ENCODE measurements at places on chromosomes 2 and 18.

DNA sequence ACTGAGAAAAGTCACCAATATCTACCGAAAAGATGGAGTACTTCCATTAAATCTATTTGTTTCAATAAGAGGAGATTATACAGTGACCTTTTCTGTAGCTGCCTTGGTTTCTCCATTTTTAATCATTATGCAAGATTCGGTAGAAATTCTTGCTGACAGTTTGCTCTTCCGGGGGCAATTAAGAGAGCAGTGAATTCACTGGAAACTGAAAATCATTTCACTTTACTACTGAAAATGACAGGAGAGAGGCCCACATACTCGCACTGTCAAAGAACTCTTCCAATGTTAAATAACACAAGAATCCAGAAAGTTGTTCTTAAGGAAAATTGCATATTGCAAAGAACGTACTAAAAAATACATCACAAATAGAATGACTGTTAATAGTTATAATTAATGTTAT, 699.3 kb downstream of the CBLN2 start:
- DNase-seq = no peak

- DNase-seq = no peak
These were observed 832.9 kb upstream of the FANCL start for GRCh38 chr2:59074071-59074470.

GRCh38 chr2:3738454-3738853, 35.1 kb downstream of the DCDC2C start:
- peak; percentile 7 for DNase-seq

GRCh38 chr18:64365106-64365505, 216.2 kb upstream of the LINC00305 start:
- DNase-seq = no peak

DNA sequence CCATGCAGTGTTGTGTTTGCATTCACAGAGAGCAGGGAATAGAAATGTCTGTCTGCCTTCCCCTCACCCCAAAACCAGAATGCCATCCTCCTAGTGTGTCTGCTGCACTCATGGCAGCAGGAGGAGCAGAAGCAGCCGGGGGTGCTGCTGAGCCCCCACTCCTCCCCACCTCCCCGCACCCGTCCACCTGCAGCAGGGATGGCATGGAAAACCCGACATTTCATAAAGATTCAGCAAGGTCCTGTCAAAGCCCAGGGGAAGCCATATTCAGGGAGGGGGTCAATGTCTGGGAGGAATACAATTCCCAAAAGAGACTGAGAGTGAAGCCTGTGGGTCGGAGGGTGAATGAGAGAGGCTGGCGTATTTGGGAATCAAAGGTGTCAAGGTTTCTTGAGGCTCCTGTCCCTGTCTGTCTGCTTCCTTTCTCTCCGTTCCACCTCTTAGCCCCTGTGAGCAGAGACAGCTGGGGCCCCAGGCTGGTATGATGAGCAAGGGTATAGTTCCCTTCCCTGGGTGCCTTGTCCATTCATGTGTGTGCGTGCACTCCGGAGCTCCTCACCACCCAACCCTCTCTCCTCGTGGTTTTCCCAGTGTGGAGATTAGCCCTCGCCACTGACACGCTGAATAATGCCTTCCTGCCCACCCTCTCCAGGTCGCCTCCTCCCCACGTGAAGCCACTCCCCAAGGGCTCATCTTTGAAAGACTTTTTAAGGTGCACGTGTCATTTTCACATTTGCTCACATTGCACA, 133.5 kb upstream of the ZNF236 start:
- DNase-seq = no peak

DNA sequence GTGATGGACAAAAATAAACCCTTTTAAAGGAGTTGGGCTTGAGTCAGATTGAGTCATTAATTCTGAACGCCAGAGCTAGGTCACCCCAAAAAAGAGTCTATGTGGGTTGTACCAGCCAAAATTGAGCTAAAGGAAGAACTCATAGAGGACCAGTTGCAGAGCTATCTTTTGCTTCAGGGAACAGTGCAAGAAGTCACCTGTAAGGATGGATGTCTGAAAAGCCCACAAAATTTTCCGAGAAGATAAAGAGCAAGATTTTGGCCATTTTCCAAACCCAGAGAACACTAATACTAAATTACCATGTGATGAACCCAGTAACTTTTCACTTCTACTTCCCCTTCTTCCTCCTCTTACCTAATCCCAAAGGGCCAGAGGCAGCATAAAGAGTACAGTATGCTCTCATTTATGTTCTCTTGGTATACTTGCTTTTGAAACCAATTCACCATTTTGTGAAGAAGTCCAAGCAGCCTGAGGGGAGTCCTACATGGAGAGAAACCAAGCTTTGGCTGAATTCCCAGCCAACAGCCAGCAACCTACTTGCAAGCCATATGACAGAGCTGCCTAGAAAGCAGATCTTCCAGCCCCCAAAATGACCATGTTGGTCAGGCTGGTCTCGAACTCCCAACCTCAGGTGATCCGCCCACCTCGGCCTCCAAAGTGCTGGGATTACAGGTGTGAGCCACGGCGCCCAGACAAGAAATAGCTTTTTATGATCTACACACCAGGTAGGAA, 551.7 kb downstream of the SATB2 start:
- no peak for DNase-seq

- DNase-seq = no peak
These were observed 37.6 kb downstream of the TGFBRAP1 start for GRCh38 chr2:105291981-105292380.

DNA sequence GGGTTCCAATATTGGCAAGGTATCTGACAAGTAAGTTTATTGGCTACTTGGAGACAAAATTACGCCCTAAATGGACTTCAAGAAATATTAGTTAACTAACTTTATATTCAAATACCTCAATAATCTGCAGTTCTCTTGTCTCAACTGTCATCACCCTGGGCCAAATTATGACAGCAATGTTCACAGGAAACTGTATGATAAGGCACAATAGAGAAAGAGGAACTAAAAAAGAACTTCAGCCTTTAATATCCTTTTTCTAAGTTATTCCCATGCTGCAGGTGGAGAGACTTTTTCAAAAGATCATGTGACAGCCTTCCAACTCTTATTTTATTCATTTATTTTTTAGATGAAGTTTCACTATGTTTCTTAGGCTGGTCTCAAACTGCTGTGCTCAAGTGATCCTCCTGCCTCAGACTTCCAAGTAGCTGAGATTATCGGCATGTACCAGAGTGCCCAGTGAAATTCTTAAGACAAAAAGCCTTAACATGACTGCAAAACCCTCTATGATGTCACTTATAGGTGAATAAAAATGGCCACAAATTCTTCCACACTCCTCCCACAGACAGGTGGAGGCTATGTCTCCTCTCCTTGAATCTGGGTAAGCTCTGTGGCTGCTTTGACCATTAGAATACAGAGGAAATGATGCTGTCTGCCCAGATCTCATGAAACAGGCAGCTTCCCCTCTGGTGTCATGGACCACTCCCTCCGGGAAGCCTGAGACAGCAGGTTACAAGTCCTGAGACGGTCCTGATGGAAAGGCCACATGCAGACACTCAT, 211.0 kb downstream of the TGIF1 start:
- DNase-seq = no peak

DNA sequence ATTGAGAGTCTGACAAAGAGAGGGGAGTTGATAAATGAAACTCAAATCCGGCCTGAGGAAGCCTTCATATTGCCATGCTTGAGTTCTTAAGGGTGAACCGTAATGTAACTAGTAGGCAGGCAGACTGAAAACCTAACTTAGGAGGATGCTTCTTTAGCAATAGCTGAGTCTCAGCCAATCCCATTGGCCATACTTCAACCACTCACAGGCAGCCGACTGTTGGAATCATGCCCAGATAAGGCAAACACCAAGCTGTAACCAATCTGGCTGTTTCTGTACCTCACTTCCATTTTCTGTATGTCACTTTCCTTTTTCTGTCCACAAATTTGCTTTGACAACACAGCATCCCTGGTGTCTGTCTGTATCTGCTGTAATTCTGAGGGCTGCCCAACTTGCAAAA, 39.5 kb downstream of the TPRKB start:
- no peak for DNase-seq

- DNase-seq = no peak
These were observed 73.8 kb downstream of the ZNF385B start for GRCh38 chr2:179787601-179788000.

GRCh38 chr2:11079136-11079824, 76.0 kb upstream of the SLC66A3 start:
- no peak for DNase-seq

- DNase-seq = peak; percentile 78
These were observed at the start of gene MYO1B for GRCh38 chr2:191245046-191245868. Gene MYO1B (plus strand): TSS chr2:191245404. CDS start chr2:191276896, 31,492 bp downstream.

DNA sequence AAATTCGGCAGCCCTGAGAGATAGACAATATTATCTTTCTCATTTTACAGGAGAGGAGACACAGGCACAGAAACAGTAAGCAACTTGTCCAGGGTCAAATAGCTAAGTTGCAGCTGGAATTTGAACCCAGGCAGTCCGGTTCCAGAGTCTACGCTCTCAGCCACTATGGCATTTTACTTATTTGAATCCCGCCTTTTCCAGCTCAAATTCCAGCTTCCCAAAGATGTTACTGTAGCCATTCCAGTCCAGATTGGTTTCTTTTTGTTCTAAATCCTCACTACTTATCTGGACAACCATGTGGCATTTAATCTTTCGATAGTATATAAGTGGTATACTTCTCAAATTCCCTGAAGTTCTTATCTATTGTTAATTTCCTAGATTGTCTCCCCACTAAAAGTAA, 125.7 kb downstream of the NBAS start:
- no peak for DNase-seq

GRCh38 chr2:176291809-176292283, 22.6 kb downstream of the MTX2 start:
- no peak for DNase-seq

GRCh38 chr2:166000401-166000800, 46.8 kb upstream of the TTC21B start:
- DNase-seq = no peak

GRCh38 chr2:144521686-144522085, 1.8 kb upstream of the ZEB2 start:
- no peak for DNase-seq

DNA sequence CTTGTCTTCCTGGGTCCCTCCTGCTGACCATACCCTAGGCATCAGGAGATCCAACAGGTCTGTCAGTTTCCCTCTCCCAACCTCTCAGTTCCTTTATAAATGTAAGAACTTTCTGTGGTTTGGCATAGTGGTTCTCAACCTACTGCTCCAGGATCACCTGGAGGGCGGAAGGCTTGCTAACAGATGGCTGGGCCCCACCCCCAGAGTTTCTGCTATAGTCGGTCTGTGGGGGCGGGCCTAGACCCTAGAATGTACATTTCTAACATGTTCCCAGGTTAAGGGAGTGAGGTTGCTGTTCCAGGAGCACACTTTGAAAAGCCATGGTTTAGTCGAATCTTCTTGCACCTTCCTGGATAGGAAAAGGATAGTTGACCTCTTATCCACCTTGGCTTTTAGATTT, 37.0 kb downstream of the HK2 start:
- DNase-seq = no peak

GRCh38 chr2:119267604-119268003, 44.0 kb downstream of the STEAP3 start:
- no peak for DNase-seq

GRCh38 chr2:12514631-12515437, 201.9 kb upstream of the TRIB2 start:
- DNase-seq = no peak

DNA sequence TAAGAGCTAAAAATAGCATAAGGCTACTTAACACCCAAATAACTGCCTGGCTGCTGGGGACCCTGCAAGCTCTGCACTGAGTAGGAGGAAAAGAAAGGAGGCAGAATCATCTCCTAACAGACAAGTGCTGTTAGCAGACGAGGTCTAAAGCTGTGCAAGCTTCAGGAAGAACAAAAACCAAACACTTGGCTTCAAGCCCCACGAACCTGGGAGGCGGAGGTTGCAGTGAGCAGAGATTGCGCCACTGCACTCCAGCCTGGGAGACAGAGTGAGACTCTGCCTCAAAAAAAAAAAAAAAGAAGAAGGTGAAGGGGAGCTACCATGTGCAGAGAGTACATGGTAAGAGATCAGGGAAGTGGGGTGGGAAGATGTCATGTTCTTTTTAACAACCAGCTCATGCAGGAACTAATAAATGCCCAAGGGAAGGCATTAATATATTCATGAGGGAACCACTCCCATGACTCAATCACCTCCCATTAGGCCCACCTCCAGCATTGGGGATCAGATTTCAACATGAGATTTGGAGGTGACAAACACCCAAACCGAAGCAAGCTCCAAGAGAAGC, 28.8 kb upstream of the INO80C start:
- no peak for DNase-seq

DNA sequence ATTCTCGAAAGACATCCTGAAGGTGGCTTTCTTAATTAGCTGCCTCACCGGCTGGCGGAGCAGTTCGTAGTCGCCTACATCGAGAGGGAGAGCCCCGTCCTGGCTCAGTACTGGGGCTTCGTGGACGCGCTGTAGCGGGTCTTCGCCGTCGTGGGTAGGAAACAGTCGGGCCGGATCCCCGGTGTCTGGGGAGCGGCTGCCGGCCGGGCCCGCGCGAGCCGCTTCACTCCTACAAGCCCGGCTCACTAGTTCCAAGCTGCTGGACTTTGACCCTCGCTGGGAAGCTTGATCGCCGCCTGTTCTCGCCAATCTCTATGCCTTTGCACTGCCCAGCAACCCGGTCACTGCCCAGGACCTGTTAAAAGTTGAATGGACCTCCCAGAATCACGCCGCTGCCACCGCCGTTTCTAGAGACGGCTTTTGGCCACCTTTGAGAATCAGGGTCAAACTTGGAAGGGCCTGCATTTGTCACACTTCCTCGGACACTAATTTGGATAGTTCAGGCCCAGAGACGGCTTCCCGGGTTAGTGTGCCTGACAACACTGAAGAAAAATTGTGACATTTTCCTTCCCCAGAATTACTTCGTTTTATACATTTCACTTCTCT, 41.4 kb upstream of the AKAIN1 start:
- no peak for DNase-seq

DNA sequence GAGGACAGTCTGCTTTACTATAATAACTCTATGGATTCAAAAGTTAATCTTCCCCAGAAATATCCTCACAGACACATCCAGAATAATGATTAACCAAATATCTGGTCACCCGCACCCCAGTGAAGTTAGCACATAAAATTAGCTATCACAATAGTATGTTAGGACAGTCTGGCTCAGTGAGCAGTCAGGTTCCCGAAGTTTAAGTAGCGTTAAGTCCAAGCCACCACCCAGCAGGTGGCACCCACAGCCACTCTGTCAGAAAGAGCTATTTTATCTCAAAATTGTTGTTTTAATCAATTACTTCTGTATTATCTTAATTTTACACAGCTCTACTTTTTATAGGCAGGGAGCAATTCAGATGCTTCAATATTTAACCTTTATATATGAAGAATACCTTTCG, 537.5 kb downstream of the MBD2 start:
- DNase-seq = no peak

DNA sequence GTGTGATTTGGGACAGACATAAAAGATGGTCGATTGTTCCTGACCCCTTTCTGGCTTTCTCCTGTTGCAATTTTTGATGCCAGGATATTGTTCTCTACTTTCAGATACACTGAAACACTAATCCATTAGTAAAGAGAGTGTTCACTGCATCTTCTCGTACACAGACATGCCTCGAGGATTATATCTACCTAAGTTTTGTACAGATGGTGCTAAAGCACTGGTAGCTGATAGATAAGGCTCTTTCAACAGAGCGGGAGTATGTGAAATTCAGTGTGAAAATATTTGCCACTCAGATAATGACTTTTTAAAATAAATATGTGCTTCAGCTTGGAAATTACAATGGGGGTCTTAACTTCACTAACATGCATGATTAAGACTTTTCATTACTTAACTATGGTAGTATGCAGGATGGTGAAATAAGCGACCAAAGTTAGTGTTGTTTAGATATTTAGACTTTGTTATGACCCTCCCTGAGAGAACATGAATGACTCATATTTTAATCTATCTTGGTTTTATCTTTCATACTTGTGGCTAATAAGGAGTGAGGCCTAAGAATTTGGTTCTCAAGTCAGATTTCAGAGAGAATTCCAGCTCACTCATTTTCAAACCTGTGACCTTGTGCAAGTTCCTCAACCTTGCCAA, 474.9 kb downstream of the NRXN1 start:
- no peak for DNase-seq
